ENCODE measurements at places on chromosomes 5 and 9. TPM values are rescaled to one million over a fixed set of nuclear protein-coding genes. Genes with fewer than 3 reads are reported as not detected.
A peak's percentile ranks its signal among the peaks of the same experiment; 100 is the strongest.

PCYOX1L gene
- total RNA-seq: 34.5 TPM

NCS1 gene
- 1.2 TPM for total RNA-seq

PPIC gene
- total RNA-seq: not detected

GRCh38 chr9:83633255-83633654 is 10.3 kb downstream of the IDNK start:
- H3K4me3 ChIP-seq: no peak overlapping the region
- no peak for DNase-seq
- peaks cover 11% of the 10 kb centered on the region for H3K36me3 ChIP-seq
- no peaks in the 10 kb centered on the region for H3K4me1 ChIP-seq

GRCh38 chr5:149141224-149141956 is at the start of gene ABLIM3:
ABLIM3 (plus strand) TSS chr5:149141493; CDS start chr5:149142096, 603 bp downstream.
- H3K27me3 ChIP-seq: peaks cover 24% of the 10 kb centered on the region
- H3K27ac ChIP-seq: no peak within 1 kb of the TSS
- peak within 1 kb of the TSS; percentile 37 for H3K4me3 ChIP-seq
- peak; percentile 58 for DNase-seq
- H3K36me3 ChIP-seq: no peaks in the 10 kb centered on the region

DNA sequence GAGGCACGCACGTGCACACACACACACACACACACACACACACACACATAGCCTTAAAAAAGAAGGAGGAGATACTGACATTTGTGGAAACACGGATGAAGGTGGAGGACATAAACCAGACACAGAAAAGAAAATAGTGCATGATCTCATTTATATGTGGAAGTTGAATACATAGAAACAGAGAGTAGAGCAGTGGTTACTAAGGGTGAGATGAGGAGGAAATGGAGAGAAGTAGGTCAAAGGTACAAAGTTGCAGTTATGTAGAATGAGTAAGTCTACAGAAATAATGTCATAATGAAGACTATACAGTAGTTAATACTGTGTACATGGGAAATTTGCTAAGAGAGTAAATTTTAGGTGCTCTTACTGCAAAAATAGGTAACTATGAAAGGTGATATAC is 412.2 kb upstream of the CDH9 start:
- H3K4me3 ChIP-seq: no peak overlapping the region
- no peaks in the 10 kb centered on the region for H3K27me3 ChIP-seq
- no peak for DNase-seq
- H3K27ac ChIP-seq: no peak overlapping the region
- no peaks in the 10 kb centered on the region for H3K4me1 ChIP-seq

- H3K27ac ChIP-seq: no peak overlapping the region
- peaks cover 44% of the 10 kb centered on the region for H3K27me3 ChIP-seq
- H3K4me1 ChIP-seq: peaks cover 16% of the 10 kb centered on the region
- H3K36me3 ChIP-seq: no peaks in the 10 kb centered on the region
Observed at GRCh38 chr5:79508794-79509193, 5.1 kb downstream of the HOMER1 start.

Measured in activated CD4-positive, alpha-beta T cell treated with anti-CD3 and anti-CD28 coated beads, Interleukin-2, amount 10 ng/mL, durations not matched to agents 7 days and 5 days (primary cell).